ENCODE measurements at places on chromosomes 7 and 10.

DNA sequence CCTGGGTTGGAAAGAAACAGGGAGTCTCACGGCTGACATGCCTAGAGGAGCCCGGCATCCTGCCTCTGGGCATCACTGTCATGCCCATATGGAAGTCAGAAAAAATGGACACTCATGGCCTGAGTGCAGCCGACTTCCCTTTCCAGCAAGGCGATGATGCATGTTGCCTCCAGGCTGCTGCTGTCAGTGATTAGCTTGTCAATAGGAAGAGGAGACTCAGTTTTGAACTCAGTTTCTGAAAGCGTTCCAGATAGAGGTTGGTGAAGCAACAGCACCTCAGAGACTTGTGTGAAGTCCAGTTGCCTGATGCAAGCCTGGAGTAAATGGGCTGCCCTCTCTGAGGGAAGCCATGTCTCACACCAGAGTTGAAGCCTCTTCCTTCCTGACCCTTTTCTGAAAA, 148.4 kb downstream of the TPST1 start:
- DNase-seq: no peak

- DNase-seq: no peak
These were observed 150.7 kb upstream of the RSU1 start for GRCh38 chr10:16967866-16968415.

DNA sequence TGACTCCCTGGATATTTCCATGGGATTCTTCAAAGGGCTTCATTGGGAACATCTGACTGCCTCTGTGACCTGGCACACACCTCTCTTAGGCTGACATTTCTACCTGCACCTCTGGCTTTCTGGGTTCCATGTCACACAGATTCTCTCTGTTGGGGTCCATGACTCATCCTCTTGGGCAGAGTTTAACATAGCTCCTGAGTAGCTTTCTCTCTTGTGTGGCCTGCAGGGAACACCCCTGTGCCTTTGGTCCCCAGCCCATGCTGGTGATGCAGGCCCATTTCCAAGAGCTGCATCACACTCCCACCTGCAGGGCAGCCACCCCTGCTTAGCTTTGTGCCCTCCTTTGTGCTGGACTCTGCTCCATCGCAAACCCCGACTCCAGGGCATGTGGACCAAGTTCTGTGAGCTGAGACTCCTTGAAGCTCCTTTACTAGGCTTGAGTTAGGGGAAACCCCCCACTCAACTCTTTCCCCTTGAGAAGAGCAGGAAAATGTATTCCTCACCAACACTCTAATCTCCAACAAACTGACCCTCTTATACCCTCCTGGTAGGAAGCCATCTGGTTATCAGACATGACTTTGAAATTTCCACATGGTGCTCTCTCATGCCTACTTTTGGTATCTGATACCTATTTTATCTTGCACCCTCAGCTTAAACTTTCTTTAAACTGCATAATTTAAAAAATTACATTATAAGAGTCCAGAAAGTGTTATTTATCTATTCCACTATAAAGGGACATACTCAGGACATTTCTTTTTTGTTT, 93.3 kb downstream of the ZNF777 start:
- no peak for DNase-seq

DNA sequence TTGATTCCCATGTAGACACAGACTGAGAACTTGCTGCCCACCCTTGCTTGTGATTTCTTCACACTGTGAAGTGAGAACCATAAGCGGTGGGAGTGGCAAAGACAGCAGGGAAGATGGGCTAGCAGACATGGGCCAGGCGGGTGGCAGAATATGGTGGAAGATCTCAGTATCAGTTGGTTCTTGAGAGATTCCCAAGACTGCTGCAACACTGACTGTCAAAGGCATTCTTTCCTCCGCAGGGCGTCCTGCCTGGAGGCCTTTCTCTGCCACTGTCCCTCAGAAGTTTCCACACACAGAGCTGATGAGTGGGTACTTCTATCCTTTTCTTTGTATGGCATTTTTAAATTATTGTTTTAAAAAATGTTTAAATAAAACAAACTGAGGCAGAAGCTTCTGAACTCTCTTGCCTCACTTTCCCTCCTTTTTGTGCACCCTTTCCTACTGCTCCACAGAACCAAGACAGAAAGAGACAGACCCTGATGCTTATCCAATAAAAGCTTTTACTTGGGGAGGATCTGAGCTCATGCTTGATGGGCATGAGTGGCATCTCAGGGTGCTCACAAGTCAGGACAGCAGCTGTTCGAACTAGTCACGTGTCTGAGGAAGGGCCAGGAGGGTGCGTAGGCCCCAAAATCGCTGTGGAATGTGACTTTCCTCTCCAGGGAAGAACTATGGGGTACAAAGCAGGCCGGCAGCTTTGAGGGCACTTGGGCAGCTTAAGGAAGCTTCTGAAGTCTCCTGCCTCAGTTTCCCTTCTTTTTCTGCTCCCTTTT, 104.7 kb upstream of the PCGF5 start:
- DNase-seq: no peak

DNA sequence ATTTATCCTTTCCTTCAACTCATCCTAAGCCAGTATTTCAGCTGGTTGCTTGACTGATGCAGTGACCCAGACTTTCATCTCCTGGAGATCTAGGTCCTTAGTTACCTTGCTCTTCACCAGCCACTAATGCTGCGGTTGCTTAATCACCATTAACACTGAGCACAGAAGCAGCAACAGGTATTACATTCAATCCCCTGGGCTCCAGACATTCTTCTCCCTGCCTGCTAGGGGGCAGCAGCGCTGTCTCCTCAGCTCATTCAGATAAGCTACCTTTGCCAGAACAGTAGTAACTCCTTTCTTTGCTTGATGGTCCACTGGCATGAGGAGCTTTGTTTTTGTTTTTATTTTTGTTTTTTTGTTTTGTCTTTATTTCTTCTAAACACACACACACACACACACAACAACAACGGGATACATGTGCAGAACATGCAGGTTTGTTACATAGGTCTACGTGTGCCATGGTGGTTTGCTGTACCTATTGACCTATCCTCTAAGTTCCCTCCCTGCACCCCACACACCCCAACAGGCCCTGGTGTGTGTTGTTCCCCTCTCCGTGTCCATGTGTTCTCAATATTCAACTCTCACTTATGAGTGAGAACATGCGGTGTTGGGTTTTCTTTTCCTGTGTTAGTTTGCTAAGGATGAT, 1043.2 kb upstream of the C7orf33 start:
- DNase-seq: peak; percentile 52

- no peak for DNase-seq
These were observed 2.1 kb upstream of the SORCS3 start for GRCh38 chr10:104638861-104639589.

DNA sequence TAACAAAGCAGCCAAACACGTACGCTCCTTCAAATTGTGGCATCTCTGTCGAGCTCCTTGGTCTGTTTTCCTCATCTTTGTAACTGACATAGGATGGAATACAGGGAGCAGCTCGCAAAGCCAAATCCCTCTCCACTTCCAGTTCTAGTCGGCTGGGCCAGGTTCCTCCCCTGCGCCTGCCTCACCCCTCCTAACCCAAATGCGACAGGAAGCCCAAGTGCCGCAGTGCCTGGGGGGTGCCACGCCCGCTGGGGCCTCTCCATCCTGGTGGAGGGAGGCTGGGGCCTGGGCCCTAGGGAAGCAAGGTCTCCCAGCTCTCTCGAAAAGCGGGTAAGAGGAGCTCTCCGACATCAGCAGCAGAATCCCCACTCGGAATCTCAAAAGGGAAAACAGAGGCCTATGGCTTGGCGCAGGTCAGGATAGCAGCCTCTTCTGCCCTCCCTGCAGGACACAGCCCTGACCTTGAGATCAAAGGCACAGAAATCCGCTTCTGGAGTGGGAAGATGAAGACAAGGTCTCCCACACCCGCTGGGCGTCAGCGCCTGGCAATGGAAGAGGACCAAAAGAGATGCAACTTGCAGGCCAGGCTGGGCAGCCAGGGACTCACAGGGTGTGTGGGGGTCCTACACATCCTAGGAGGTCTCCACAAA, 165.8 kb downstream of the NRF1 start:
- no peak for DNase-seq

DNA sequence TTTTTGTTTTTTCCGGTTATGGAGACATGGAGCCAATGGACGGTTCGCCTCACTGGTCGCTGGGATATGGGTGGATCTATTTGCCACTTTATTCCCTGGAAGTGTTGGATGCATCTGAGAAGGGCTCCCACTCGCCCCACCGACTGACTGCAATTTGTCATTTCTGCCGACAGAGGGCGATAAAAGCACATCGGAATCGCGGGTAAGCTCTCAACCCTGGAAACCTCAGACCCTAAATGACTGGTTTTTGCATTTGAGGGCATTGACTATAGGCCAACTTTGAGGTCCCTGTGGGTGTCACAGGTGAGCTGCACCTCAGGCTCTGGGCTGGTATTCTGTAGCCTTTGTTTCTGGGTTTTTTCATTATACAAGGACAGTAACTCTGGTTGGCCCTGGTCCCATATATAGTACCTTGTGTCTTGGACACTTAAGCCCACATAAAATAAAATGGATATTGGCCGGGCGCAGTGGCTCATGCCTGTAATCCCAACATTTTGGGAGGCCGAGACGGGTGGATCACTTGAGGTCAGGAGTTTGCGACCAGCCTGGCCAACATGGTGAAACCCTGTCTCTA, 11.9 kb upstream of the OPALIN start:
- DNase-seq: peak; percentile 15

DNA sequence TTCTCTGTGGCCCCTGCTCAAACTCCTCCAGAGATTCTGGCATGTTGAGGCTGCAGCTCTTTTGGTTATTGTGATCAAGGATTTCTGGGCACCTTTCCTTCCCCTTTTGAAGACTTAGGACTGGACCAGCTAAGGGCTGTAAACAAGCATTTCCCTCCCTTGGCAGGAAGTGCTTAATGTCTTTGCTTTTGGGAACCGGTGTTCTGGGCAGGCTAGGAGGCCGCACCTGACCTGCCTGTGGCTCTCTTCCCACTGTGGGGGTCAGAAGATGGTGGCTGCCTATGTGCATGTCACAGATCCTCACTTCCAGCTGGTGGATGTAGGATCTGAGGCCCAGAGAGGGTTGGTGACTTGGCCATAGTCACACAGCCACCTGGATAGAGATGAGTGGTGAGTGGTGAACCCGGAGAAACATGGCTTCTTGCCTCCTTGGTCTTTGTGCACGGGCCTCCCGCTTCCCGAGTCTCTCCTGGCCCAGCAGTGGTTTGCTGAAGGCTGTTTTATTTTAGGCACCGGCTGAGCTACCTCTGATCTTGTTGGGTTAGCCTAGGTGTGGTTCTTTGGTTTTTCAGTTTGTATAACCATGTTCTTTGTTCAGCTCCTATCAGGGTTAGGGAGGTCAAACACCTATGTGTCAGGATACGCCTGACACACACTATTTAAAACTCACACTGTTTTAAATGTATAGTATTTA, 82.0 kb downstream of the GRK5 start:
- DNase-seq: no peak

GRCh38 chr10:48550071-48550691, 54.7 kb downstream of the ARHGAP22 start:
- no peak for DNase-seq

DNA sequence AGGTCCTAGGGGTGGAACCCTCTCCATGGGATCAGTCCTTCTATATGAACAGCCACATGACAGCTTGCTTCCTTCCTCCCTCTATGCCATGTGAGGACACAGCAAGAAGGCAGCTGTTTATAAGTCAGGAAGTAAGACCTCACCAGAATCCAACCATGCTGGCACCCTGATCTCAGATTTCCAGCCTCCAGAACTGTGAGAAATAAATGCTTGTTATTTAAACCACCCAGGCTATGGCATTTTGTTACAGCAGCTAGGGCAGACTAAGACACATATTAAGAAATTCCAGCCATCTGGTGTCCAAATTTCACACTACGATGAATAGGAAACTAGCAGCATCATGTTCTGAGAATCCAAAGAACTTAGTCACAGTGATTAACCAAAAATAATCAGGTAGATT, 140.1 kb downstream of the ZFAND4 start:
- DNase-seq: no peak

- no peak for DNase-seq
These were observed 34.6 kb upstream of the ST7 start for GRCh38 chr7:116918704-116919103.

DNA sequence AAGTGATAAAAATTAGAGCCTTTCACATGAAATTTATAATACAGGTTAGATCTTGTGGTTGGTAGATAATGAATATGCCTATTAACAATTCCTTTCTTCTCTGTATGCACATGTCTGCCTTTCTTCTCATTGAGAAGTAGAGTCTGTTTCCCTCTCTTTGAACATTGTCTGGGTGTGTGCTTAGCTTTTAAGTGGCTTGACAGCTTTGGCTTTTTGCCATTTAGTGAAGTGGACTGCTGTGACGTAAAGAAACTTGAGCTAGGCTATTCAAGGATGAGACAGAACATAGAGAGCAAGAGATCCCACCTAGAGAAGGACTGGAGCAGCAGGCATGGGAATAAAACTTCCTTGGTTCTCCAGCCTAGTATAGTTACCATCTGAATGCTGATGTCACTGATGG, 996.7 kb upstream of the CELF2 start:
- DNase-seq: peak; percentile 94

- DNase-seq: no peak
These were observed 63.4 kb downstream of the RAMP3 start for GRCh38 chr7:45220846-45221618.

- no peak for DNase-seq
These were observed 1183.6 kb downstream of the GATA3 start for GRCh38 chr10:9238041-9238440.

DNA sequence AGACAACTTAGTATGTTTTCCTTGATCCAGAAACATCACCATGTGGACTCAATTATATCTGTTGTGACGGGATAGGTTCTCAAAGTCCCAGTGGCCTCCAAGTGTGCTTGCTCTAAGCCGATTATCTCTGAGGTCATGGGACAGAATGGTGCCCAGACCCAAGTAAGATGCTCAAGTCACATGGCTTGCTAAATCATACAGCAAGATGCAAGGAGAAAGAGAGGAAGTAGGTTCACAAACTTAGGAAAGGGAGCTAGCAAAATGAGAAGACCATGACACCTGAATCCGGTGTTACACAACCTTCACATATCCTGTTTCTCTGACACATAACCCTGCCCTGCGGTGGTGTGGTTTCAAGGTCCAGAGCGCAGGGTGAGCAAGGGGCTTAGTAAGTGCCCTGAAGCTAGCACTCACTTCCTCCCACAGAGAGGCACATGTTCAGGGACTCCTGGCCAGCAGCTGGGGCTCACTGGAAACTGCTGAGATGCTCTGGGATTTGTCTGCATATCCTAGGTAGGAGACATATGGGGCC, 590.9 kb upstream of the ANKRD30A start:
- no peak for DNase-seq
